Frontal cortex (tissue), 4 donors: ENCODE measurements at places on chromosomes 2 and 18.

DNA sequence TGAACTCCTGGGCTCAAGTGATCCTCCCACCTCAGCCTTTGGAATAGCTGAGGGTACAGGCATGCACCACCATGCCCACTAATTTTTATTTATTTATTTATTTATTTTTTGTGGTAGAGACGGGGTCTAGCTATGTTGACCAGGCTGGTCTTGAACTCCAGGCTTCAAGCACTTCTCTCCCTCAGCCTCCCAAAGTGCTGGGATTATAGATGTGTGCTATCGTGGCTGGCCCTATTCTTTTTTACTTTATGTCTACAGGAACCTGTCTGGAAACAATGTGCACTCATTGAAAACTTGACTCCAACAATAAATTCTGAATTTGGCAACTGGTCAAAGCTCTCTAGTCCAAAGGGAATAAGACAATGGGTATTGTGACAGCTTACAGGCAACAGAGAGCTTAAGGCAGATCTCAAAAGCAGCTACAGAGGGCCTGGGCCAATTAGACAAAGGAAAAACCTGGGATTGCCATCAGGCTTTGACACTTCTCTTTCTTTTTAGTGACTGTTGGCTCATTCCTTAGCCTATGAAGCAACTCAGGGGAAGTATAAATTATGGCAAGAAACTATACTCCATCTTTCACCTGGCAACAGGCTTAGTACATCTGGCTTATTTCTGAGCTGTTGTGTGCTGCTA is 55.1 kb upstream of the RAPGEF4 start:
- no peak for DNase-seq

DNA sequence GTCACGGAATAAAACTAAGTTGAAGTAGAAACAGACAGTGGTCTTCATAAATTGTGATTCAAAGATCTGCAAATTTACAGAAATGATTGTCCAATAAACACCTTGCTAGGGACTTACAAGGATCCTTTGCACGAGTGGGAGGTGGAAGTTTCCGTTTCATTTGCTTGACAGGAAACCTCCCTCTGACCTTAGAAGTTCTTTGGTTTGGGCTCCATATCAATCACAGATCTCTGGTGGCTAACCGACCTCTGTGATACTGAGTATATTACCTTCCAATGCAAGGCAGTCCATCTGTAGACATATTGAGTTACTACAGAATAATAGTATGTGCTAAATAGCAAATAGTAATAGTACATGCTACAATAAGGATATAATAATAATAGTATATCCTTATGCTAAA is 33.7 kb upstream of the RNF152 start:
- DNase-seq = no peak

DNA sequence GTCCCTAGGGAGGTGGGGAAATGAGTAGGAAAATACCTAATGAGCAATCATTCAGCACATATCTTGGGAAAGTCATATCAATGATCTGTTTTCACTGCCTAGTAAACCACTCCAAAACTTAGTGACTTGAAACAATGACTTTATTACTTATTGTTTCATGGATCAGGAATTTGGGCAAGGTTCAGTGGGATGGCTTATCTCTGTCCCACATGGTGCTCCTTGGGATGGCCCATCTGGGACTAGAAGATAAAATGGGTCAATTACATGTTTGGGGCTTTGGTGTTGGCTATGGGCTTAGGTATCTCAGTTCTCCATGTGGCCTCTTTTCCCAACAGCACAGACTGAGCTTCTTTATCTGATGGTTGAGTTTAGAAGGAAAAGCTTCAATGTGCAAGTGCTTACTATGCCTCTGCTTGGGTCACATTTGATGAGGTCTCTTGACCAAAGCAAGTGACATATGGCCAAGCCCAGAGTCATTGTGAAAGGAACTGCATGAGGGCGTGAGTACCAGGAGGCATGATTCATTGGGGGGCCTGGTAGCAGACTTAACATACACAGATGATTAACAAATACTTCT is 218.1 kb upstream of the TNP1 start:
- no peak for DNase-seq

DNA sequence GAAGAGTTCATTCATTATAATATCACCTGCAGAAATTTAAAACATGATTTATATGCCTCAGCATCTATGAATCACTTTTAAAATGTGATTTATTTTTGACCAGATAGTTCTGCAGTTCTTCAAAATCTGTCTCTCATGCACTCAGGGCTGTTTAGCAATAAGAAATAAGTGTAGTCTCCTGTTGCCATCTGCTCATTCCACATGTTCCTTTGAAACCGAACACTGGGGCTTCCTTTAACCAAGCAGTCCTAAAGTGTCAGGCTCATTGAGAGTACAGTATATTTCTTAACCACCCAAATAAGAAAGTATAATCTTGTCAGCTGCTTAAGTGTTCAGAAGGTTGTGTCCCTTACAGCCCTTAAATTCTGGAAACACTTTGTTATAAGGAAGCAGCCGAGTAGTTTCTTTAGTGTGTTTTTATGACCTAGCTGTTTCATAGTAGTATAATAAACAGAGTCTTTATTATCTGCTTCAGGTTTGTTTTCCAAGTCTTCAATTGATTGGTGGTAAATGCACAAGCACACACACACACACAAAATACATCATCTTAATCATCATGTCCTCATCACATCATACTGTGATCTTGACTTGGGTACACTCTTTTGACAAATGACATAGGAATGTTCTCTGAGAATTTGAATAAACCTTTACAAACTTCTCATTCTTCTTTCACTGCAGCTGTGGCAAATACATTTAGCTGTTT is 10.4 kb downstream of the WDR7 start:
- no peak for DNase-seq
